ENCODE measurements at places on chromosomes 7 and 10.

GRCh38 chr7:37942934-37943610, 22.6 kb downstream of the EPDR1 start:
- no peak for DNase-seq

GRCh38 chr7:31892099-31892829, 177.9 kb downstream of the PDE1C start:
- no peak for DNase-seq

DNA sequence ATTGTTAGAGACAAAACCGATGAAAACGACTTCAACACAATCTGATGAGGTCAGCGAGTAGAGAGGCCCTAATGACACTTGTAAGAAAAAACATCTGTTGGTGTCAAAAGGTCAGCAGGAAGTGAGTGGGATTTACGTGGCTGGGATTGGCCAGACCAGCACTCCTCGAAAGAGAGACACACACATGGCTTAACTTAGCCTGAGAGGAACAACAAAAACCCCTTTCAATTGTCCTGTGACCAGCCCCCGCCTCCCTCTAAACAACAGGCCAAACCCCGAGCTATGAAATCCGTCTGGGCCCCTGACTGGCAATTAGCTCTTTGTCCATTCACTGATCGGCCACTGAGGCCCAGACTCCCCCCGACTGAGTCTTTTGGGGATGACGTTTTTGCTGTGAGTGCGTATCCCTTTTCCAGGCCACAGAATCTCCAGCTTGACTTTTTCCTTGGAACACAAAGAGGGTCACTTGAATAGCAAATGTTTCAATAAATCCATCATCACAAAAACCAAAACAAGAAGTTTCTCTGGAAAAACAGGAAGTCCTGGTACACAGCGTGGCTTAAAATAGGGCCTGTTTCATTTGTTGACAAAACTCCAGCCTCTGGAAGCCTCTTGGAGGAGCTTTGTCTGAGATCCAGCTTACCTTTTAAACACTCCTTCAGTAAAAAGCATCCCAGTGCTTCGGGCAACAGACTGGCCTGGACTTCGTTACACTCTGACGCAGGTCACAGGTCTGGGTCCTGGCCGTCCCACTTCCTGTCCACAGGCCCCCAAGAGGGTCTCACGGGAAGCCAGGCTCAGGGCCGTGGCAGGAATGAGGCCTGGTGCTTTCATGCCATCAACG, 103.0 kb downstream of the CTBP2 start:
- peak; percentile 84 for DNase-seq

GRCh38 chr10:5484205-5484604, 15.2 kb downstream of the CALML5 start:
- no peak for DNase-seq

DNA sequence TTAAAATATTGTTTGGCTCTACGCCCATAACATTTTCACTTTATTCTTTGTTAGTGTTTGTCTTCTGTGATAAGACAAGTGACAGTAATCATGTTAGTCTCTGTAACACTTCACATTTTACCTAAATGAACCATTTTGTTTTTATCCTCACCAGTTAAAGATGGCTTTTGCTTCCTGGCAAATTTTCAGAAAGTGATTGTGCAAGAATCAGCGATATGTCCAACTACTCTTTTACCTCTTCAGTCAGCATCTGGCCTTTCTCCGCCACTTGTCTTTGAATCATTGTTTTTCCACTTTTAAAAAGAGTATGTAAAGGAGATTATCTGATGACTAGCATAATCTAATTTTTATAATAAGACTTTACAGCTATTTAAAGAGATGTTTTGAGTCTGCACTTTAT, 3.5 kb downstream of the DGKB start:
- DNase-seq, result no peak

DNA sequence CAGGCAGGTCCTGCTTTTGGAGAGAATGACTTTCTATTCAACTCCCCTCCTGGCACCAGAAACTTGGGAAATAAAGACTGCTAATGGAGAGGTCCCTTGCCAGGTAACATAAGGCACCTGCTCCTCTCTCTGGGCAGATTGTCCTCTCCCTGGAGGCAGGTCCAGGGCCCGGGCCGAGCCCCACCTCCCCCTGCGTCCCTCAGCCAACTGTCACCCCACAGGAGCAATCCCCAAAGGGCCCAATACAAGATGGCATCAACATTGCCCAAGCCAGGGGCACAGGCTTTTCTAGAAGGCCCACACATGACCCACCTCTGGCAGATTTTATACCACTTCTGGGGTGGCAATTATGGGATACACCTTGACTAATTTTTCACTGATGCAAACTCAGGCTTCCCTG, 145.2 kb downstream of the HERPUD2 start:
- no peak for DNase-seq

GRCh38 chr10:73413528-73414229, at the start of gene ANXA7:
Gene ANXA7 (minus strand): TSS chr10:73414058. CDS start chr10:73400856, 13,202 bp downstream.
- peak; percentile 98 for DNase-seq

DNA sequence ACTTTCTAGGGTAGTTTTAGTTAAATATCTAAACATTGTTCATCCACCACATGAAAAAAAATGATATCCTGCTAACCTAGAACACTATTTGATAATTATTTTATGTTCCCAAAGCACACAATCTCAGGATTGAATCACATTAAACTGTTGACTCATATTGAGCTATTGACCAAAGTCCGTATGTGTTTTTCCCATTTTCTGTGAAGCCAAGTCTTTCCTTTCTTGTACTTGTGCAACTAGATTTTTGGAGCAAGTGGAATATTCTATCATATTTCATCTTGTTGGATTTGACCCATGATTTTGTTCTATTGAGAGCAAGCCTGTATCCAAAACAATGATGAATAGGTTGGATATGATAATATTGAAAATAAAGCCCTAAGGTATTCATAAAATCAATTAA, 164.6 kb downstream of the SKAP2 start:
- DNase-seq, result no peak

- no peak for DNase-seq
Observed at GRCh38 chr10:104559935-104560334, 81.2 kb upstream of the SORCS3 start.

DNA sequence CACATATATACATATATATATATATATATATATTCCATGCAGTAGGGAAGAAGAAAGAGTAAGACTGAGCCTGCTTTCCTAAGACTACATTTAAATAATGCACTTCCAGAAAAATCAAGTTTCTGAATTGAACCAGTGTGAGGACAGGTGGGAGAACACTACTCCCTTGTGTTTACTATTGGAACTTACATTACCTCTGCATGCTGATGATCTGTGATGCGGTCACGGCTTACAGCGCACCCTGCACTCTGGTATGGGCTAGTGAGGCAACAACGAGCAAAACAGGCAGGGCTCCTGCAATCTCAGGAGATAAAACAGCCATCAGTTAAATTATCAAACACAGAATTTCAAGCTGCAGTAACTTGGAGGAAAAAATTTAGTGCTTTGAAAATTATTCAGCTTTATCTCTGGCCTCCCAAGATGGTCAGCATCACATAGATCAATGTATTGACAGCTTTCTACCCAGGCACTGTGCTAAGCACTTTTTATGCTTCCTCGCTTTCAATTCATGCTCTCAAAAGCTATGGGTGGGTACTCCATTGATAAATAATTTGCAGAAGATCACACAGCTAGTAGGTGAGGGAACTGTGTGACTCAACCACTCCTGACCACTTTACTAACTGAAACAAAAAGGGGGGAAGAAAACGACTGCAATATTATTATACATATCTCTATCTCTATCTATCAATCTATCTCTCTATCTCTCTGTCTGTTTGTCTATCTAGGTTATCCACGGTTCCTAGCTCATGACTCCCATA, 20.5 kb upstream of the SLC16A12 start:
- no peak for DNase-seq

DNA sequence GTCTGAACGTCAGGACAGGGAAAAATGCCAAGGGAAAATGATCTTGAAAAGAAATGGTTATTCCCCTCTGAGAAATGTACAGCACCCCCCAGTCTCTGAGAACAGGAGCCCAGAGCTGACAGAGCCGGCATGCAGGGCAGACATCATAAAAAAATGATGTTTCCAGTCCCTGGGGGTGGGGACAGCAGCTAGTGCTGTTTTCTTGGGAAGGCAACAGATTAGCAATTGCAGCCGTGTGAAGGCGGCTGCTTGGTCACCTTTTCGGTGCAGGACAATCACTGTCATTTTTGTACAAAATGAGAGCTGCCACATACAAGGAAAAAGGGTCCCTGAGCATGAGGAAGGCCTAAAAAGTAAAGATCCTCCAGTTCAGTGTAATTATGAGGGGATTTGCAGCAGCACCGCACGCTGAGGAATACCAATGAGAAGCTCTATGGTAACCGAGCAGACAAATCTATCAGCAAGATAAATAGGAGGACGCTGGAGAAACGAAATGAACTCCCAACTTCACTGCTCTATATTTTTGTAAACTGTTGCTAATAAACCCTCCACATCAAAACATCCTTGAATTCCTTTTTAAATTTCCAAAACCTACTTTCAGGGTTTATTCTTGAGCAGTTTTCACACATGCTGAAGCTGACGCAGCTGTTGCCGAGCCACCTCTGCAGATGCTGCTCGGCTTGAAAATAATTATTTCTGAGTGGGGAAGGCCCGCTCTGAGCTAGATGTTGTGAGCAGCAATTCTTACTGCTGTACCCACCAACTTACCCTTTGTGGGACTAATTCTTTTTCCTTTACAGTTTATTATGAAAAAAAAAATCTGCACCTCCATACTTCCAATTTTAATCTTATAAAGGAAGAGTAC, 98.2 kb upstream of the NEBL start:
- no peak for DNase-seq

GRCh38 chr7:30887464-30887872, 24.2 kb upstream of the AQP1 start:
- DNase-seq, result no peak

DNA sequence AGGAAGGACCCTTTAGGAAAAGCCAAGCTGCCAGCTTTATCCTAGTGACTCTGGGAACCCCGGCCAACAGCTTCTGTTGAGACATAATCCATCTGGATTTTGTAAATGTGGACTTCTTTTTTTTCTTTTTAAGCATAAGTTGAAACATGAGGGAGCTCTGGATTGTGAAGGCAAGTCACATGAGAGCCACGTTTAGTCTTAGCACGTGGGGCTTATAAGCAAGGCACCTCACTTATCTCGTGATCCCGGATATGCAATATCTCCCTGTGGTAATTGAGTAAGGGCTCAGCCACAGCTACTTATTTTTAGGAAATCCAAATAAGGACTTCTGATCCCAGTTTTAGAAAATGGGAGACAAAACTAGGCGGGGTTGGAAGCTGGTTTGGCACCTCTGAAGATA, 111.2 kb upstream of the PTN start:
- peak; percentile 54 for DNase-seq

DNA sequence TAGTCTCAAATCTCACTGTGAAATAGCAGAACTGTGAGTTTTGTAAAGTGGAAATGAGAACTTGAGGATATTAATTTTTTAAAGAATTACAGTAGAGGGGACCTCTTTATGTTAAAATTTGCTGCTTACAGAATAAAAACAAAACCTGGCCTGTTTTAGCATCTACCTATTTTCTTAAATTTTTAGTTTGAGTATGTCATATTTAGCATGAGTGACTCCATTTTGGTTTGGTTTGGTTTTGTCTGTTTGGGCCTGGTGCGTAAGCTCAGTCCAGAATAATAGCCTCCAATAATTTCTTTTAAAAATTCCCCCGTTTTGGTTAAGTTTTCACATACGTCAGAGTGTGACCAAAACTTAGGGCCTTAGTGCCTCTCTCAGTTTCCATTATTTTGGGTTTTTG, 152.0 kb upstream of the ZNF92 start:
- DNase-seq, result no peak

DNA sequence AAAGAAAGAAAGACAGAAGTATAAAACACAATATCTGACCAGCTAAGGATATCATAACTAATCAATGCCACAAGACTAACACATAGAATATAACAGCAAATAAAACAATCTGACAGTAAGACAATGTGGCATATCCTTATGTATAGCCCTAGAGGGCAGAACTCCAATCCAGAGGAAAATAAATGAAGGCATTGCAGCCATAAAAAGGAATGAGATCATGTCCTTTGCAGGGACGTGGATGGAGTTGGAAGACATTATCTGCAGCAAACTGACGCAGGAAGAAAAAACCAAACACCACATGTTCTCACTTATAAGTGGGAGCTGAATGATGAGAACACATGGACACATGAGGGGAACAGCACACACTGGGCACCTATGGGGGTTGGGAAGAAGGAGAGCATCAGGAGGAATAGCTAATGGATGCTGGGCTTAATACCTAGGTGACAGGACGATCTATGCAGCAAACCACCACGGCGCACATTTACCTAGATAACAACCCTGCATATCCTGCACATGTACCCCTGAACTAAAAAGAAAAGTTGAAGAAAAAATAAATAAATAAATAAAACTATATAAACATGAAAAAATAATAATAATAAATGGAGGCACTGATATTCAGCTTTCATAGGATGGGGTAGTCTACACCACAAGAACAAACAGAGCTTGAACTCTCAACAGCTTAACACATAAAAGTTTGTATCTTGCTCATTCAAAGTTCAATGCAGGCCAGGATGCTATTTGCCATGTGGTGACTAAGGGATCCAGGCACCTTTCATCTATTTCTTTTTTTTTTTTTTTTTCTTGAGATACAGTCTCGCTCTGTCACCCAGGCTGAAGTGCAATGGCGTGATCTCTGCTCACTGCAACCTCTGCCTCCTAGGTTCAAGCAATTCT, 66.1 kb upstream of the KAT6B start:
- no peak for DNase-seq

GRCh38 chr7:3274131-3274530, 26.9 kb upstream of the SDK1 start:
- DNase-seq, result no peak

- peak; percentile 68 for DNase-seq
Observed at GRCh38 chr7:129295015-129295423, 70.2 kb downstream of the AHCYL2 start.

DNA sequence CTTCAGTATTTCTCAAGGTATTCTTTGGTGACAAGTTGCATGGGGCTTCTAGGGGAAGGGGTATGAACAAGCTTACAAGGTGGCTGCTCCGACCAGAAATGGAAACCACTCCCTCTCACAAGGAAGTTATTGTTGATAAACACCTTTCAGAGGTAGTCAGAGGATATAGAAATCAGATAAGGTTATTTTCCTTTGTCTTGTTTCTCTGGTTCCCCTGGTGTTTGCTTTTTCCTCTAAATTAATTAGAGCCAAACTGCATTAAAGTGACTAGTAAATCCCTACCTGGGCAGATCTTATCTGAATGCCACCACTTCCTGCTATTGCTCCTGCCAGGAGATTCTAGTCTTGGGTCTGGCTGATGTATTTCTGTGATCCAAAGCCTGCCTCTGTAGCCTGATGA, 725.4 kb downstream of the INHBA start:
- no peak for DNase-seq

- no peak for DNase-seq
Observed at GRCh38 chr7:114088470-114088940, 169.7 kb upstream of the PPP1R3A start.

DNA sequence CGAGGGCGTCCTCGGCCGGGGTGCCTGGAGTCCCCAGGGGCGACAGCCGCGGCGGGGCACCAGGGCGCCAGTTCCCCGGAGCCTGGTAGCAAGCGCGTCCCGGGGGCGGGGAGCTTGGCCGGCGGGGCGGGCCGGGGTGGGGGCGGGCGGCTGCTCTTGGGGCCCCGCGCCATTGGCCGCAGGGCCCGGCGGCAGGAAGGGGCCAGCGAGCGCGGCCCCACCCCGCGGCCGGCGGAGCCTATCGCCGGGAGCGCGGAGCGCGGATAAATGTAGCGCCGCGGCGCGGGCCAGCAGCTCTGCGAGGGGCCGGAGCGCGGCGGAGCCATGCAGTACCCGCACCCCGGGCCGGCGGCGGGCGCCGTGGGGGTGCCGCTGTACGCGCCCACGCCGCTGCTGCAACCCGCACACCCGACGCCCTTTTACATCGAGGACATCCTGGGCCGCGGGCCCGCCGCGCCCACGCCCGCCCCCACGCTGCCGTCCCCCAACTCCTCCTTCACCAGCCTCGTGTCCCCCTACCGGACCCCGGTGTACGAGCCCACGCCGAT, at the start of gene HHEX:
HHEX (plus strand) TSS at position 293 of the 548 bp plus-strand sequence; CDS start at position 325, 32 bp downstream.
- DNase-seq, result peak; percentile 36

Data from AG08395 (cell line).